ENCODE measurements at places on chromosomes 4 and X.

DNA sequence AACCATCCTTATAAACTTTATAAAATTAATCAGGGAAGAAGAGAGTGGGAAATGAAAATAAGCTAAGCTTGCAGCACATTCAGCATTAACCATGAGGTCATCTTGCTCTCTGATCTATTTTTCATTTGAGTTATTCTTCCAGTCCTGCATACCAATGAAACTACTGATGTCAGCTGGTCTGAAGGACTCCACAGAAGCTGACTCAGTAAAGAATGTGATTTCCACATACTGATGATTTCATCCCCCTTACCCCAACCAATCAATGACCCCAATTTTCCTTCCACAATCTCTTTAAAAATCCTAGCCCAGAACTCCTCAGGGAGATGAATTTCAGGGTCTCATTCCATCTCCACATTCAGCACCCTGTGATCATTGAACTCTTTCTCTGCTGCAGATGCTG lies 18.8 kb upstream of the DSPP start:
- DNase-seq, result no peak

DNA sequence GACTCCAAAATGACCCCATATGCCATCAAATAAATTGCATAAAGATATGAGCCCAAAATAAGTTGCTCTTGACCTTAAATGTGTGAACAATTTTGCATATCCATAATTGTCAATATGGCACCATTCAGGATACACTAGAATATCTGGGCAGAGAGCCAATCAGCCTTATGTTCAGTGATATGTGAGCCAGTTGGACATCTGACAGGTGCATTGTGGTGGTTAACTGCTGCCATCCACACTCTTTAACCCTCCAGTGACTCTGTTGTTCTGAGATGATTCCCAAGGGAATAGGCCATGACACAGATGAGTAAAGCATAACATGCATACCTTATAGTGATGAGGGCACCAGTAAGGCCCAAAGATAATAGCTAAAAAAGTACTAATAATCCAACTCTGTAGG lies 500.1 kb downstream of the PCDH18 start:
- DNase-seq, result no peak

DNA sequence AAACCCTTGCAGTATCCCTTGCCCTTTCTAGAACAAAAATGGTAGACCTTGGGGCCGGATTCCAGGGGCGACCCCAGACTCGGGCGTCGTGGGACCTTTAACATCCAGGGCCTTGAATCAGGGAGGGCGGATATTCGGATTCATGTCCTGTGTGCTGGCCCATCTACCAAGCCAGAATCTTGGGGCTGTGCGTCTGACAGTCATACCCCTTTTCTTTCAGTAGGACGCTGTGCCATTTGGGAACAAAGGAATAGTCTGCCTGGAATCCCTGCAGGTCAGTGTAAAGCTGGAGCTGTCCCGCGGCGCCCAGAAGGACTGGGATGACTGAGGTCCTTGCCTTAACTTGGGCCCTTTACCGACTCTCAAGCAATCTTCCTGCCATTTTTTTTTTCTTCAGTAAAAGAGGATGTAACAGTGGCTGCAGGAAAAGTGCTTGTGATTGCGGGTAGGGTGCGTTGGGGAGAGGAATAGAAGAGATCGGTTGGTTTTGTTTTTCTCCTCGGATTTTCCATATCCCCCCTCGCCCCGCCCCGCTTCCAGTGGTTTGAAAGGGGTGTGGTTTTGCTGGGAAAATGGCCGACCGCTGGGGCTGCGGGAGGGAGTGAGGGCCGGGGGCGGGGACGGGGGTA lies 518 bp downstream of the ARMCX1 start:
- DNase-seq, result no peak

GRCh38 chr4:122928930-122929329 lies 6.5 kb upstream of the NUDT6 start:
- no peak for DNase-seq

- DNase-seq, result no peak
Observed at GRCh38 chrX:29941287-29941686, 274.1 kb upstream of the MAGEB2 start.

- no peak for DNase-seq
Observed at GRCh38 chr4:123232439-123232838, 164.2 kb upstream of the SPRY1 start.

- DNase-seq, result no peak
Observed at GRCh38 chr4:176002007-176002613, 63.5 kb upstream of the WDR17 start.

DNA sequence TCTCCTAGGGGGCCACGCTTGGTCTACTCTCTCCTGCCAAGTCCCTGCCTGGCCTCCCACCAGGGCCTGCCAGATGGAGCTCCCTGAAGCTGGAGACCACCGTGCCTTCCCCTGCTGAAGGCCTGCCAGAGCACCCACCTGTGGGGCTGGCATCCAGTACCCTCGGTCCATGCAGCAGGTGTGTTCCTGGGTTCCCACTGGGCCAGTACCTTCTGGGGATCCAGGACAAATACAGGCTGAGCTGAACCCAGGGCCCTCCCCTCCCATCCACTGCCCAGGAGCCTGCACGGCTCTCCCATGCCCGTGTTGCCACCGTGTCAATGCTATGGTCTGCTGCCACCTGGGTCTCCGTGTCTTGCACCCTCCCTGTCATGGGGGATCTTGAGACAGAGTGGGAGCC lies 68.8 kb downstream of the ABLIM2 start:
- no peak for DNase-seq

- no peak for DNase-seq
Observed at GRCh38 chr4:151668689-151669402, 92.0 kb downstream of the GATB start.

GRCh38 chr4:24470666-24471485 lies 113.5 kb downstream of the DHX15 start:
- no peak for DNase-seq

GRCh38 chr4:85964298-85964697 lies 395.6 kb downstream of the MAPK10 start:
- no peak for DNase-seq
